Naive thymus-derived CD4-positive, alpha-beta T cell (primary cell): ENCODE measurements at places on chromosomes 6 and 20. TPM values are rescaled to one million over a fixed set of nuclear protein-coding genes. Genes with fewer than 3 reads are reported as not detected.
A peak's percentile ranks its signal among the peaks of the same experiment; 100 is the strongest.

DNA sequence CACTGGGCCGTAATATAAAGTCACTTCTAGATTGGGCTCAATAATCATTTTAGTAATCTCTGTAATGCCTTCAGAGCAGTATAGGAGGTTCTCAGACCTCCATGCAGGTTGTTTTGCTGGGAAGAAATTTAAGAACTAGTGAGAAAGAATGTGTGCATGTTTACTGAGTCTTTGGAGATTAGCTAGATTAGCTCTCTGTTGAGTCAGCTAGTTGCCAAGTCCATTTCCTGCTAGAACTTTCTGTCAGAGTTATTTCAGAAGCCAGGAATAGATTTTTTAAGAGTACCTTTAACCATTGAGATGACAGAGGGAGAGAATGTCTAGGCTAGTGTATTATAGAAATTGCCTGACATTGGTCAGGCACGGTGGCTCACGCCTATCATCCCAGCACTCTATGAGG, 33.3 kb downstream of the ORC3 start:
- DNase-seq = no peak

DNA sequence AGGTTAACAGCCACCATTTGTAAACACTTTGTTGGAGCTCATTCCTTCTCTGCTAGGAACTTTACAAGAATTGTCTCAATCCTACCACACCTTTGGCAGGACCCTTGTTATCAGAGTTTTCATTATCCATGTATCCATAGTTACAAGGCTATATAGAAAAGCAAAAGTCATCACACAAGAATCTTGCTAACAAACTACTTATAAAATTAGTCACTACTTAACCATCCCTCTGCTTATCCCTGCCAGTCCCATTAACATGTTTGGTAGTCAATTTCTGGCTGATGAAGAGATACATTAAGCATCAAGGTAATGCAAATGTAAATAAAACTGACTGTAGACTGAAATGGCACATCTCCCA, 10.4 kb downstream of the ZSWIM3 start:
- no peak for DNase-seq

- DNase-seq = peak; percentile 57
Observed at GRCh38 chr6:31493875-31494694, 3.9 kb upstream of the MICB start.

- DNase-seq = no peak
Observed at GRCh38 chr6:150255840-150256239, 113.0 kb upstream of the IYD start.

GRCh38 chr6:28643017-28643740, 117.5 kb downstream of the GPX5 start:
- no peak for DNase-seq

DNA sequence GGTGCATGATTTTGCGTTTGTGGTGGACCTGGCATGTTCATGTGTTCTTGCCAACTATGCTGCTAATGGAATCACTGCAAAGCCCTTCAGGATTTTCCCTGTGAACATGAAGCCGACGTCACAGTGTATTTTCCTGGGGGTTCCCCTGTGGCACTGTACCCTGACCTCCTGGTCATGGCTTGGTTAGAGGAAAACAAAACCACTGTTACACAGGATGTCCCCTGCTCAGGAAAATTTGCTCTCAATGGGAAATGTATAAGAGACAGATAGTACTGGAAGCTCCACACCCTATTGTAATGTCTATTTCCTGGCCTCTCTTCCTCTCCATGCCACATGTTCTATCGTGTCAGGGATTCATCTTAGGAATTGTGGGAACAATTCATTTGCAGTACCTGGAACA, 19.7 kb downstream of the TSHZ2 start:
- no peak for DNase-seq

DNA sequence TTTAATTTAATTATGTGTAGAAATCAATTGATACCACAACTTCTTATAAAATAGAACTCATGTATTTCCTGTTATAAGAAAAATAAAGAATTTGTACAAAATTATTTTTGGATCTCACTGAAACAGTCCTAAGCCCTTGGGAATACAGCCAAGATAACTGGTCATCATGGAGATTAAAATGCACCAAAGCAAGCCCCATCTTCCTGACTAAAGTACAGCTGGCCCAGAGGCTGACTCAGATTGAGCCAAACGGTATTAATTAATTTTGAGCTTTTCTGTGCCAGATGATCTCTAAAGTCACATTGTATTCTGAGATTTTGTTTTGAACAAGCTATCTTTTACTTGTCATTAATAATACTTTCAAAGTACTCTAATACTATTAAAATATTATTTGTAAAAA, 978.5 kb downstream of the TBC1D32 start:
- no peak for DNase-seq

- no peak for DNase-seq
Observed at GRCh38 chr6:33592280-33592594, 12.2 kb upstream of the BAK1 start.

GRCh38 chr6:161414707-161415106, 140.8 kb upstream of the AGPAT4 start:
- no peak for DNase-seq

GRCh38 chr6:14372734-14373489, 255.3 kb downstream of the CD83 start:
- DNase-seq = no peak

DNA sequence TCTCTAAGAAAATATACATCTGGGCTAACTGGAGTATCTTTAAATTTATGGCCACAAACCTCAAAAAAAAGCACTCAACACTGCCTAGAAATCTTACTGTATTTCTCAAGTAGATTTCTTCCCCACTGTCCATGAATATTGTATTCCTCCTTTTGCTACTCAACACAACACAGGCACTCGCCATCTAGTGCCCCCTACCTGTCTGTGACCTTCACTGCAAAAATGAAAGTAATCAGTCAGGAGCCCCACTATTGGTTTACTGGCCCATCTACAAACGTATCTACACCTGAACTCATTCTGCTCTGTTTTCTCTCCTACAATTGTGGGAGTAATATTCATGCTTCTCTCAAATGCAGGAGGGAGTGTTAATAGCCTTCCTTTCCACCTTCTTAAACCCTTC, 58.3 kb downstream of the LY86 start:
- no peak for DNase-seq

- DNase-seq = no peak
Observed at GRCh38 chr6:14612016-14612980, 494.7 kb downstream of the CD83 start.

GRCh38 chr6:136886091-136886490, 36.0 kb upstream of the SLC35D3 start:
- no peak for DNase-seq

DNA sequence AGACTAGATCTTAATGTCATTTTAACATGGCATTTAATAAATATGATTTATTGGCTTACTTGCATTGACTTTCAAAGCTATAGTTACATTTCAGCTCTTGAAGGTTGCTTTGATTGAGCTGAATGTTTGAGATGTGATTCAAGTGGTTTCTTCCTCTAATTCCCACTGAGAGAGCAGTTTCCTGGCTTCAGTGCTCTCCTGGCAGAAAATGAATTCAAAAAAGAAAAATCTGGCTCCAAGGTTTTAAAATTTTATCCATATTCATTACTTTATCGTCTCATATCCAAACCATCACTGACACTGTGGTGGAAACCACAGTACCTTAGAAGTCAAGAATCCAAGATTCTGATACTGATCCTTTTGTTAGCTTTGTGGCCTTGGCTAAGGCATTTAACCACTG, 263.1 kb upstream of the HSF2 start:
- no peak for DNase-seq

DNA sequence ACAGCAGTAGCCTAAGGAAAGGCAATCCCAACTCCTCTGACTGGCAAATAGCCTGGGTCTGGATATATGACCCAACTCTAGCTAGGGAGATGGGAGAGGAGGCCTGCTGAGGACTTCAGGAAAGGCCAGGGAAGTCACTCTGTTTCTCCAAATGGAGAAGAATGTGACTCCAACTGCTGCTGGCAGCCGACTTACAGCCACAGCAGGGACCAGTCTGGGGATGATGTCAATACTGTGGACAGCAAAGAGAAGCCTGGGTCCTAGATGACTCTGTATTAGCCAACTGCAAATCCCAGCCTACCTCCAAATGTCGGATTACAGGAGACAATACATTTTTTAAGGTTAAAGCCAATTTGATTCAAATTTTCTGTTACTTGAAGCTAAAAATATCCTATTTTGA, 232.6 kb downstream of the FOXC1 start:
- DNase-seq = no peak

DNA sequence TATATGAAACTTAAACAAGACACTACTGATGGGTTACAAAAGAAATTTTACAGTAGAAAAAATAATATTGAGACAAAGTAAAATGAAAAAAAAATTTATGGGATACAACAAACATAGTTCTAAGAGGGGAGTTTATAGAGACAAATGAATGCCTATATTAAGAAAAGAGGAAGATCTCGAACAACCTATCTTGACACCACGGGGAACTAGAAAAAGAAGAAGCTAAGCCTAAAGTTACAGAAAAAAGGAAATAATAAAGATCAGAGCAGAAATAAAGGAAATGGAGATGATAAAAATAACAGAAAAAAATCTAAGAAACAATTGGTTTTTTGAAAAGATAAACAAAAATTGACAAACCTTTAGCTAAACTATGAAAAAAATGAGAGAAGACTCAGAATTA, 9.1 kb upstream of the ECHDC1 start:
- DNase-seq = no peak

- no peak for DNase-seq
Observed at GRCh38 chr20:63446216-63447024, 26.0 kb downstream of the KCNQ2 start.

DNA sequence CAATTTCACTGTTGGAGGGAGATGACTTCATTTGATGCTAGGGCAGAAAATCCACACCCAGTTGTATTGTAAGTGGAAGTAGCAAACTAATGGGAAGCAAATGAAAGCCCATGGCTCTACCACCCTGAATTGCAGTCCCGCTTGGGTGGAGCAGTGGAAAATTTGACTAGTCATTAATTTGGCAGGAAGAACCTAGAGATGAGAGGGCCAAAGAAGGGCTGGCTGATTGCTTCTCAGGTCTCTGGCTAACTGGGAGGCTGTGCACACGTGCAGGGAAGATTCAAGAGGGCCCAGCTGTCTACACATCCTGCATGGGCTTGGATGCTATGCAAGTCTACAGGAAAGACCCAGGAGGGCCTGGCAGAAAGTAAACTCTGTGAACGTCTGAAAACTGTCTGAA, 466.2 kb downstream of the TFAP2A start:
- DNase-seq = no peak

- peak; percentile 6 for DNase-seq
Observed at GRCh38 chr6:44122801-44123200, 4.5 kb downstream of the MRPL14 start.

DNA sequence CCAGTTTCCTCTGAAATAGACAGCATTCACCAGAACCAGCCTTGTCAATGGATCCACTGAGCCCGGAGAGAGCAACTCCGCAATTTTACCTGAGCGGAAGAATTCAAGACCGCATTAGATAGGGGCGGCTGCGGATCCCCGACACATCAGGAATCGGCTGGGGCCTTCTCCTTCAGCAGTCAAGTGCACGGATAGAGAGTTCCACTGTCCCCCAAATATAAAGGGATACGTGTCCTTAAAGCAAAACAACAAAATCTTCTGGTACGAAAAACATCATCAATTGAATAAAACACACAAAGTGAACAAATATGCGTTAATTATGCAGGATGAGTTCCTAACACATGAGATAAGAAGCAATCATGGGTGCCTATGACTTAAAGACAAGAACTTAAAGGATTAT, 18.3 kb downstream of the SERPINB6 start:
- DNase-seq = no peak

DNA sequence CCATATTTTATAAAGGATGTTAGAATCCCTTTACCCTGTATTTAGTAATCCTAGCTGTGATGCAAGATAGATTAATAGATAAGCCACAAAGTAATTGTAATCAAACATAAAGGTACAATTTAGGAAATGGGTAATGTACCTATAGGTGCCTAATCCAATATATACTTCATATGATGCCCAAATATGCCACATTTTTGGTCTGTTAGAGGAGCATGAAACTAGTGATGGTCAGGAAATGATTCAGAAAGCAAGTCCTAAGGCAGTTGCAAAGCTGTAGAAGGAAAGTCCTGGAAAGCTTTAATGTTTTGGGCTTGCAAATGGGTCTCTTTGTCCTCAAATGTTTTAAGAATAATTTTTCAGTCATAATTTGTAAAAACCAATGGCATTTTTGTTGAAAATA, 76.6 kb upstream of the PTPRK start:
- no peak for DNase-seq

- peak; percentile 73 for DNase-seq
Observed at GRCh38 chr6:35737413-35738211, 780 bp downstream of the ARMC12 start.

GRCh38 chr6:56510984-56511531, 131.6 kb downstream of the DST start:
- no peak for DNase-seq

- DNase-seq = no peak
Observed at GRCh38 chr20:44692932-44693480, 22.2 kb upstream of the CCN5 start.

DNA sequence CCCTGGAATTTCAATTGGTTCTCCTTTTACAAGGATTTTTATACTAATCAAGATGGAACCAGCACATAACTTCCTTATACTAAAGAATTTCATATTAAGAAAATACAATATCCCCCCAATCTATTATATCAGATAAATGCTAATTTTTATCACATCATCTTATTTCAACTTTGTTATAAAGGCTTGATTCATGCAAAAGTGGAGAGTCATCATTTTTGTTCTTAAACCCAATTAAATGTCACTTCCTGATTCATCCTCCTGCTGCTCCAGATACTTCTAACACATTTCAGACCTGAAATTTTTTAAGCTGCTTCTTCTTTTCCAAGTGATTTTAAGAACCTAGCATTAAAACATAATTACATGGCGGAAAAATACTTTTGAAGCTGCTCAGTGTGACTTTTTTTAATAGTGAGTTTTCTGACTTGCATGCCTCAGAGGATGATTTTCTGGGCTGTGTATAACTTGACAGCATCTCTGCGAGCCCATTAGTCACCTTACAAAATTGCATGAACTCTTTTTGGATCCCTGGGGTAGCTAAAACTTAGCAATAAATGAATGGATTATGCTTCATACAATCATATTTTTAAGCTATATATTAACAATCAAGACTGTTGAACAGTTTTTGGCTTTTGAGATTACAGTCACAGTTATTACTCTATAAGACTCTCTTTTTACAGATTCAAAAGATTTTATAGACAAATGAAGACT, 134.1 kb downstream of the ELOVL4 start:
- DNase-seq = no peak

- no peak for DNase-seq
Observed at GRCh38 chr6:159249128-159249527, 79.9 kb downstream of the FNDC1 start.

- DNase-seq = peak; percentile 65
Observed at GRCh38 chr6:26175428-26176181, 88.4 kb downstream of the HFE start.

- DNase-seq = no peak
Observed at GRCh38 chr20:38005903-38006302, 27.4 kb downstream of the TTI1 start.

The TINAG gene
- not detected for polyA plus RNA-seq

The NTSR1 gene
- not detected for polyA plus RNA-seq

The ADGB gene
- polyA plus RNA-seq = not detected

The PRRT1 gene
- 6.2 TPM for polyA plus RNA-seq

The TXLNB gene
- 0.44 TPM for polyA plus RNA-seq

The RBBP8NL gene
- not detected for polyA plus RNA-seq

The HLA-DMA gene
- polyA plus RNA-seq = 19.3 TPM

The DEFB126 gene
- not detected for polyA plus RNA-seq
